K562 (cell line): ENCODE measurements at places on chromosomes 3 and 15. TPM values are rescaled to one million over a fixed set of nuclear protein-coding genes. Genes with fewer than 3 reads are reported as not detected.

The CCR9 gene
- not detected in 2 replicates for total RNA-seq

The TXNRD3 gene
- total RNA-seq = 1.5 and 2.1 TPM in 2 replicates

The SLC7A14 gene
- not detected in 2 replicates for total RNA-seq

The IMPG2 gene
- total RNA-seq = 0.09 and 0.13 TPM in 2 replicates

The ANKRD34C gene
- not detected in 2 replicates for total RNA-seq

The SKIL gene
- 14.1 and 14.3 TPM in 2 replicates for total RNA-seq

The ZBTB38 gene
- total RNA-seq = 30.7 and 36.3 TPM in 2 replicates

The TMOD3 gene
- total RNA-seq = 42.7 and 45.0 TPM in 2 replicates

The STRIT1 gene
- not detected in 2 replicates for total RNA-seq

The SMAD6 gene
- total RNA-seq = 14.2 and 15.5 TPM in 2 replicates

The NR2E3 gene
- total RNA-seq = not detected in 2 replicates

The POLQ gene
- total RNA-seq = 8.8 and 10.8 TPM in 2 replicates

The ABHD14A gene
- total RNA-seq = 9.4 and 10.6 TPM in 2 replicates

The RPL35A gene
- total RNA-seq = 1,574 and 1,710 TPM in 2 replicates

The SLC38A3 gene
- 0.16 and 0.27 TPM in 2 replicates for total RNA-seq

The RTP4 gene
- total RNA-seq = not detected in 2 replicates

The CHL1 gene
- 0.02 TPM in 1 of 2 replicates, not detected in the other for total RNA-seq

The C15orf62 gene
- total RNA-seq = 0.40 and 0.45 TPM in 2 replicates

The SERPINI1 gene
- total RNA-seq = 2.2 and 2.8 TPM in 2 replicates

The SLCO3A1 gene
- 0.25 and 0.84 TPM in 2 replicates for total RNA-seq

The BNC1 gene
- total RNA-seq = not detected in 2 replicates
